ENCODE measurements at places on chromosomes 16 and 17. TPM values are rescaled to one million over a fixed set of nuclear protein-coding genes. Genes with fewer than 3 reads are reported as not detected.

GRCh38 chr16:66899945-66900710, 18.6 kb downstream of the CDH16 start:
- DNase-seq, result peak; percentile 79

DNA sequence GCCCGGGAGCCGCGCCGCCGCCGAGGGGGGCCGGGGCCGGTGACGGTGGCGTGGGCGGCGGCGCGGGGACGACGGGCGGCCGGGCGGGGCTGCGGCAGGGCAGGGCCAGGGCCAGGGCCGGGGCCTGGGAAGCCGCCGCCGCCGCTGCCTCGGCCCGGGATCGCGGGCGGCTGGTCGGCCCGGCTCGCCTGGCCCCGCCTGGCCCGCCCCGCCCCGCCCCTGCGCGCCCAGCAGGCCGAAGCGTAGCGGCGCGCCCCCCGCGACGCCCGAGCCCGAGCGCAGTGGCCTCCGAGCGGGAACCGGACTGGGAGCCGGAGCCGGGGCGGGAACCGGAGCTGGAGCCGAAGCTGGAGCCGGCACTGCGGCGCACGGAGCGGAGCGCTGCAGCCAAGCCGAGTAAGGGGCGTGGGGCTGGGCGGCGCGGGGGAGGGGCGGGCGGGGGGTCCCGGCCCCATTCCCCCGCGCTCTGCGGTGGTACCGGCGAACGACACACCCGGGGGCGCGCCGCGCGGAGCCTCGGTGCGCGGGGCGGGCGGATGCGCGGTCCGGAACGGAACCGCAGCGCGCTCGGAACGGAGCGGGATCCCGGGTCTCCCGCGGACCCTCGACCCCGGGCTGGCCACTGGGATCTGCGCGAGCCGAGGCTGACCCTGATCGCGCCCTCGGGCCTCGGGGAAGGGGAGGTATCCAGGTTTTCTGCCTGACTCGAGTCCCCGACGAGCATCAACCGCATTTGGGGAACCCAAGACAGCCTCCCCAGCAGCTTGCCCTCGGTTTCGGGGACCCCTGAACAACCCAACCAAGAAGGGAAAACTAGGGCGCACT, at the start of gene BEAN1:
Gene BEAN1 (plus strand): TSS at position 260 of the 825 bp plus-strand sequence. CDS start 10,382 bp downstream, outside the sequence.
- DNase-seq, result no peak

- no peak for DNase-seq
Measured at GRCh38 chr16:58377932-58378331, 14.3 kb upstream of the GINS3 start.

GRCh38 chr17:47995241-47995935, 24.5 kb downstream of the CDK5RAP3 start:
- no peak for DNase-seq

Gene ZNF652
- 8.8 TPM for total RNA-seq

Gene SLC38A8
- total RNA-seq, result not detected

- no peak for DNase-seq
Measured at GRCh38 chr16:68235108-68235886, 630 bp downstream of the ESRP2 start.

GRCh38 chr16:57131351-57131970, 39.1 kb downstream of the CPNE2 start:
- DNase-seq, result no peak

GRCh38 chr16:66964049-66964448, 3.0 kb downstream of the CES3 start:
- no peak for DNase-seq

Gene CDK5RAP3
- 75.3 TPM for total RNA-seq

GRCh38 chr16:8645831-8646230, 24.3 kb downstream of the METTL22 start:
- no peak for DNase-seq

Gene HBZ
- total RNA-seq, result not detected

Gene GALR2
- not detected for total RNA-seq

DNA sequence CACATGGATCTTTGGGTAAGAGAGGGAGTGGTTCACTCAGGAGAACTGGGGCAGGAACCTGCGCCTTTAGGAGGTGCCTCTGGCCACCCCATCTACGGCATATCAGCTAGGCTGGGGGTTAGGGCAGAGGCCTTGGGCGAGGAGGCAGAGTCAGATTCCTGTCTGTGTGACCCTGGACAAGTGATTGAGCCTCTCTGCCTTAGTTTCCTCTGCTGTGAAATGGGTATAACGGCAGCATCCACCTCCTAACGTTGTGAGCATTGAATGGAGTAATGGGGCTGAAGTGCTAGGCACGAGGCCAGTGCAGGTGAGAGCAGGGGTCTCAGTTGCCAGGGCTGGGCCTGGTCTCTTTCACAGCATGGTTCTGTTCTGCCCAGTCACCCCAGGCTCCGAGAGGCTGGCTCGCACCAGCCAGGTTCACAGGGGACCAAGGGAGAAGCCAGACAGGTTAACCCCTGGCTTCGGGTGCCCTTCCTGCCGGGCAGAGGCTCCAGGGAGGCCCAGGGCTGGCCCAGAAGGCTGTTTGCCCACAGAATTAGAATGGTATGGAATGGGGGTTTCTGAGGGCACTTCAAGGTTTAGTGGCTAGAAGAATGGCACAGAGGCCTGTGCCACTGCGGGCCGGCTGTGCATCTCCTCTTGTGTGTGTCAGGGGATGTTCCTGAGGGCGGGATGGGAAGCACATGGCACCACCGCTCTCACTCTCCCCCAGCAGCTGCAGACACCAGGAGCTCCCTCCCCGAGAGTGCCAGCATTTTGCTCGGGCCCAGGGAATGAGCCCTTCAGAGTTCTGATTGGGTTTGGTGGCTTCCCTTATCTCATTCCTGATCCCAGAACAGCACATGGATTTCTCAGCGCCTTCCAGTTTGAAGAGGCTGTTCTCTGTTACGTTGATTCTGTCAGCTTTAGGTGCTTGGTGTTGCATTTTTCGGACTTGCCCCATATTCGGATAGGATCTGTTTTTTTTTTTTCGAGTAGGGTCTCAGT, 23.8 kb downstream of the UNC13D start:
- DNase-seq, result no peak

Gene KRTAP4-1
- total RNA-seq, result not detected

DNA sequence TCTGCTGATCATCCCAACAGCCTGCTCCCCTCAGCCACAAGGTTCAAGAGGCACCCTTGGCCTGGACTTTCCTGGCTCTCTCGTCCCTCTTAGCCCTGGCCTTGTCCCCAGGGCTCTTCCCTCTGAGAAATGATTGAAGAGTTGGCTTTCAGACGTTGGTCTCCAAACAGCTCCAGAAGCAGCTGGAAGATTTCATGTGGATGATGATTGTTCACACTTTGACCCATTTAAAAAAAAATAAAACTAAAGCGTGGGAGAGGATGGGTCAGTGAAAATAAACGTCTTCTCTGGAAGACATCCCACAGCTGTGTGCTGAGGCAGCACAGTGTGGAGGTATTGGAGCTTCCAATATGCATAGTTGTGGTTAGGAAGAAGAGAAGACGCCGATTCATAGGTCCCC, 54.7 kb upstream of the CDH11 start:
- DNase-seq, result peak; percentile 93

DNA sequence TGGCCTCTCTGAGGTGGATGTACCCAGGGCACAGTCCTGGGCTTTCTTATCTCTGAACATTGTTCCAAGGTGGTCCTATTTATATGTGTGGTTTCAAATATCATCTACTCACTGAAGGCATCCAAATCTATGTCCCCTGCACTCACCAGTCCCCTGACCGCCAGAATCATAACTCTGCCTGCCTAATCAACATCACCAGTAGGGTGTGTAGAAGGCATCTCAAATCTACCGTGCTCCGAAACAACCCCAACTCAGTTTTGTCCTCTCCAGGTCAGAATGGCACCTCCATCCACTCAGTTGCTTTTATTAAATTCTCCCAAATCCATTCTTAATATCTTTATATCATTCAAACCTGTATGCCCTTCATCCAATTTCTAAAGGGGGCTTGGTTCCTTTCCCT, 536.3 kb downstream of the GRIN2A start:
- no peak for DNase-seq

DNA sequence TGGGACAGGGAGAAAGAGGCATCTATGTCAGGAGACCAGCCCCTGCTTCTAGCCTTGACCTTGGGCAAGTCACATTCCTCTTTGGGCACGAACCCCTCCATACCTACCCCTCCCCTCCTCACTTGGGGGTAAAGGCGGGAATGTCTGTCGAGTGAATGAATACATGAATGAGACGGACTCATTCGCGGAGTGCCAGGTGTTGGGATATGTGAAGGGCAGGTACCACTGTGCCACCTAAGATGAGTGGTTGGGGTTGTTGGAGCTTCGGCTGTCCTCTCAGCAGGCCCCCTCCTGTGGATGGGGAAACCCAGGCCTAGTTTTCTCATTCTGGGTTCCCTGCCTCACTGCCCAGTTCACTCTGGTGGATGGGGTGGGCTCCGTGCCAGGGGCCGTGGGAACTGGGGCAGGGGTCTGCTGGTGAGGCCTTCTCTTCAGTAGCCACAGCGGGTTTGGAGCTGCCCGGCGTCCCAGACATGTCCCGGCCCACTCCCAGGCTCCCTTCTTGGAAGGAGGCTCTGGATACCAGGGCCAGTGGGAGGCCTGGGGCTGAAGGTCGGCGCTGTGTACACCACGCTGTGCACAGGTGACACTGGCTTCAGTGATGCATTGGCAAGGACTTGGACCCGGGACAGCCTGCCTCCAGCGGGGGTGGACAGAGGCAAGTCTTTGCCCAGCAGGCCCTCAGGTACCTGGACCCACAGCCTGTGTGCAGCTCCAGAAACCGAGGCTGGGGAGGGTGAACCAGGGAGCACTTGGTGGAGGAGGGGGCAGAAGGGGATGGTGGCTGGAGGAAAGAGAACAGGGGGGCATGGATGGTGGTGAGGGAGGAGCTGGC, 5.6 kb downstream of the GLIS2 start:
- DNase-seq, result no peak

DNA sequence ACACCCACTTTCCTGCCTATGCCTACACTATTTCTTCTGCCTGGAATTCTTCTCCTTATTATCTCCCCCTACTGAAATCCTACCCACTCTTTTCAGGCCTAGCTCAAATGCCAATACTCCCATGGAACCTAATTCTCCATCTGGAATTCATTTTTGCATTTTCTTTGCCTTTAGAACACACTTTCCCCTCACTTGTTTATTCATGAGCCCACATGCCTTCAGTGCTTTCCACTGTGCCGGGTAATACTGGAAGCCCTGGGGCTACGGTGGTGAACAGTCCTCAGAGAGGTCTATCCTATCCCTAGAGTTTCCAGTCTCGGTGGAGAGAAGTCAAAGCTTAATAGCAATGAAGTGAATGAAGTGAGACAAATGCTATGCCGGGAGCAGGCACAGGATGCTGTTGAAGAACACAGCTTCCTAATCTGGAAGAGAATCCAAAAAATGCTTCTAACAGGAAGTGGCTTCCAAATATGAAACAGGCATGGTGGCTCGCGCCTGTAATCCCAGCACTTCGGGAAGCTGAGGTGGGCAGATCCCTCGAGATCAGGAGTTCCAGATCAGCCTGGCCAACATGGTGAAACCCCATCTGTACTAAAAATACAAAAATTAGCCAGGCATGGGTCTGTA, 322.4 kb downstream of the GRIN2A start:
- no peak for DNase-seq

GRCh38 chr16:65546353-65546791, 424.5 kb upstream of the CDH11 start:
- DNase-seq, result peak; percentile 55

Gene PTX4
- not detected for total RNA-seq

Gene KRT33B
- 0.18 TPM for total RNA-seq

- peak; percentile 57 for DNase-seq
Measured at GRCh38 chr17:38598536-38598935, 7.2 kb downstream of the SRCIN1 start.

GRCh38 chr17:8117980-8118768, at the start of gene ALOXE3:
Gene ALOXE3 (minus strand): TSS chr17:8118514. CDS start chr17:8117990, 524 bp downstream.
- DNase-seq, result peak; percentile 64

GRCh38 chr16:66344533-66345145, 21.9 kb upstream of the CDH5 start:
- DNase-seq, result peak; percentile 48

Gene KRTAP4-16
- total RNA-seq, result not detected

Gene NACA2
- not detected for total RNA-seq

Data from IMR-90 (cell line).